Left ventricle myocardium superior (tissue), 1 donor: ENCODE measurements at places on chromosomes 6 and 20.

- DNase-seq = no peak
Measured at GRCh38 chr6:2632976-2633584, 117.6 kb downstream of the MYLK4 start.

DNA sequence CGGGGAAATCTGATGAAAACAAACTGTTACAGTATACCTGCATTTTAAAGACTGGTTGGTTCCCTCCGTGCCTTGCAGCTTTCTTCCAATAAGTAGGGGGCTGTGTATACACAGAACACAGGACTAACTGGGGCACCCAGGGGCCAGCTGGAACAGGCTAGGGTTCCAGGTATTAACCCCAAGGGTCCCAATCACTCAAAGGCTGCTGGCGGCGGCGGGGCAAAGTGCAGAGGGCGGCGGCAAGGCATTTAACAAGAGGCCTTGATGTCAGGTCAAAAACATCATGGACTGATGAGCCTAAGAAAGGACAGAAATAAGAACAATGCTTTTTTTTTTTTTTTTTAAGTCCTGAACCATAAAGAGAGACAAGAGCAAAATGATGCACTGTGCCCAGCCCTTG is 2.5 kb downstream of the PMEPA1 start:
- no peak for DNase-seq

GRCh38 chr20:50728486-50728980 is 2.8 kb upstream of the PARD6B start:
- DNase-seq = no peak

DNA sequence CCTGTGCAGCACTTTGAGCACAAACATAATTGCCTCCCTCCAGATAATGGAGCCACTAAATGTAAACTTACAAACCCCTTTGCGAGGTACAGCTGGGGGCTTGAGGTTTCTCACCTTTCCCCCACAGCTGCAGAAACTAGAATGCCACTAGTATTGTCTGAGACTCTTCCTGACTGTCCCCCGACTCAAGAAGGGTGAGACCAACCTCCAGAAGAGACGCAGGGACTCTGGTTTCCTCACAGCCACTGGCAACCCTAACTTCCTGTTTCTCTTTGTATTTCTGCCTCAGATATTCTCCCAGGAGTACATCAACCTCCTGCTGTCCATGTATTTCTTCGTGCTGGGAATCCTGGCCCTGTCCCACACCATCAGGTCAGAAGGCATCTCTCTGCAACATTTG is 23.6 kb downstream of the HM13 start:
- DNase-seq = no peak

GRCh38 chr6:111862741-111863140 is 10.5 kb downstream of the FYN start:
- DNase-seq = no peak

GRCh38 chr6:26468829-26469228 is 11.1 kb downstream of the BTN2A1 start:
- no peak for DNase-seq

DNA sequence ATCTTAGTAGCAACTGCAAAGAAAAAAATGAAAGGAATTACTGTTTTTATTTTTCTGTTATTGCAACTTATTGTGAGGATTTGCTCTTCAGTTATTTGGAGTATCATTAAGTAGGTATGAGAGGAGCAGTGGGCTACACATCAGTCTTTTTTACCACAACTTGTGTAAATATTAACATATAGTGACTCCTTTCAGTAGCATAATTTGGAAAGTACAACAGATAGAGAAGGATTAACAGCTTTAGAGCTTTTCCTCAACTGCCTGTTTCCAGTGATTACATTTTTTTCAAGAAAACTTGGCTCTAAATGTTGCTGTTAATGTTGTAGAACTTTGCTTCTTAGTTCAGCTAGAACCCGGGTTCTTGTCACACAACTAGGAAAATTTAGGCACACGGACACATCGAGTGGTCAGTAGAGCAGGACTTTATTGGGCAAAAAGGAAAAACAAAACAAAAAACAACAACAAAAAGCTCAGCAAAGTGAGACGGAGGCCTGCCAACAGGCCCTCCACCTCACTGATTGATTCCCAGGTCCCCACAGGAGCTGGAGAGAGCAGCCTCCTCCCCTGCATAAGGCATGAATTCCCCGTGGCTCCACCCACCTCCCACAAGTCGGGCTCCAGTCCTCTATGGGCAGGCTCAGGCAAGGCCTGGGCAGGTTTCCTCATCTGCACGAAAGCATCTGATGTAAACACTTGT is 75.1 kb downstream of the ADGRG6 start:
- DNase-seq = no peak

DNA sequence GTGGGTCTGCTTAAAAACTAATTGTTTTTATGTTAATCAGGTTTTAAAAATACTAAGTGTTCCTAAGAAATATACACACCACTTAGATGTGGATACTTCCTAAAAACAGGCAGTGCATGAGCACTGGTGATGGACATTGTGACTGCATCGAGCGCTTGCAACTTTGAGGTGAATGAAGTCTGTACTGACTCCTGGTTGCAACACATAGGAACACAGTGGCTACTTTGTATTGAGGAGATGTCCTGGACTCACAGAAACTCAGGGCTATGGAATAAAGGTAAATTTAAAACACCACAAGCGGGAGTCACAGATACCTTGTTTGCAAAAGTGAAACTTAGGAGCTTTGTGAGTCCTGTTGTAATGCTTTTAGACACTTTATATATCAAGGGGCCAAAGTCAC is 55.6 kb upstream of the POLR1H start:
- no peak for DNase-seq

DNA sequence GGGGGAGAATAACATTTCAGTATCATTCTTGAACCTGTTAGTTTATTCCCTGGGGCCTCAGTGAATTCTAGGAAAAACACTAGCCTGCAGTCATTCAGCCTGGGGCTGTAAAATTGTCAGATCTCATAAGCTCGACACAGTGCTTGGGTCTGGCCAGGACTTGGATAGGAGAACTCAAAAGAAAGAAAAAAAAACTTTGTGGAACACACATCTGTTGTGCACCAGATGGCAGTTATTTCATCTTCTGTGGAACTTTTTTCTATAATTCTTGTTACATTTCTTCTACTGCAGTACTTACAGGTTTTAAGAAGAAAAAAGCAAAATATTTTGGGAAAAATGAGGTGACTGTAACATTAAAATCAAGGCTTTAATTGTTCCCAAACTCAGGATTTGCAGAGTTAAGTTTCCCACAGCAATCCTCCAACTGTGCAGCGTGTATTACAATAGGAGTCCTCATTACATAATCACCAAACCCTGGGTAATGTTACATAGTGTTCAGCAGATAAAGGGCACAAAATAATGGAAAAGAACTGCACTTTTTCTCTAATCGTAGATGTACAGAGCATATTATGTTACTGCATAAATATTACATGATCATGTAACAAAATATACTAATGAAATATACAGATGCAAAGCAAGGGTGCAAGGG is 531.1 kb upstream of the CITED2 start:
- DNase-seq = no peak

- no peak for DNase-seq
Measured at GRCh38 chr6:108277295-108277694, 16.5 kb upstream of the SNX3 start.

GRCh38 chr6:118495485-118496280 is 52.4 kb upstream of the PLN start:
- no peak for DNase-seq

- no peak for DNase-seq
Measured at GRCh38 chr20:20680991-20681508, 31.4 kb downstream of the RALGAPA2 start.

DNA sequence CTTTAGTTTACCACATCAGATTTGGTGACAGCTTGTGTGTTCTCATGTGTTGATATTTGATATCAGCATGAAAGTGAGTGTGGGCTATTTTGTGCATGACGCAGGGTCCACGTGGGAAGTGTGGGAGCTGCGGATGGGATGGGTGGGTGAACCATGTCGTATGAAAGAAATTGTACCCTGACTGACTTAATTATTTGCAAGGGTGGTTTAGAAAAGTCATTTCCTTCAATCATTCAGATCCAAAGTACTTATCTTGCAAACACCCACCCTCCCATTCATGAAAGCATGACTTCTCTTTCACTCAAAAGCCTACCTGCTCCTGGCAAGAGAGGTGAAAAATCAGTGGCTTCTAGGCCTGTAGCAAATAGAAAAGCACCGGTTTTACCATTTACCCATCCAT is 91.8 kb upstream of the BACH2 start:
- DNase-seq = no peak

GRCh38 chr6:306641-307061 is 14.4 kb downstream of the DUSP22 start:
- no peak for DNase-seq

GRCh38 chr6:14454473-14454775 is 336.9 kb downstream of the CD83 start:
- DNase-seq = no peak

DNA sequence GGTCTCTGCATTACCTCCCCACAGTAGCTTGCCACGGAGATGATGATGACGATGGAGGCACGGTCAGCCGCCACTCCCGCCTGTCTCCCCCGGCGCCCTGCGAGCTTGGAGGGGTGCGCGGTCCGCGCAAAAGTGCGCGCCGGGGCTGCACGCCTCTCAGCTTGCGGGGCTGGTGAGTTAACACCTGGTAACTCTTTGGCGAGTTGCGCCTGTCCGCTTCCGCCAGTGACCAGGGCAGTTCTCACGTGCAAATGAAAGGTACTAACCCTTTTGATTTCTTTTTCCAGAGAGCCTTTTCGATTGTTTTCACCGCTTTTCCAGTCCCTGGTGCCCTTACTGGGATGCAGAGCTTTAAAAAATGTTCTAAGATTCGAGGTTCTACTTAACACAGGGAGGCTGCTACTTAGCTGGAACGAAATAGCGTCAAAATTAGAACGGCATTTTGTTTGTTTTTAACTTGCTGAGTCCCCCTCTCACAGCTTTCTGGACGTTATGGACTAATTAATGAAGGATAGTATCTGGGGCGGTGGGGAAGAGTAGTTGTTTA is 6.2 kb downstream of the GRIK2 start:
- no peak for DNase-seq

DNA sequence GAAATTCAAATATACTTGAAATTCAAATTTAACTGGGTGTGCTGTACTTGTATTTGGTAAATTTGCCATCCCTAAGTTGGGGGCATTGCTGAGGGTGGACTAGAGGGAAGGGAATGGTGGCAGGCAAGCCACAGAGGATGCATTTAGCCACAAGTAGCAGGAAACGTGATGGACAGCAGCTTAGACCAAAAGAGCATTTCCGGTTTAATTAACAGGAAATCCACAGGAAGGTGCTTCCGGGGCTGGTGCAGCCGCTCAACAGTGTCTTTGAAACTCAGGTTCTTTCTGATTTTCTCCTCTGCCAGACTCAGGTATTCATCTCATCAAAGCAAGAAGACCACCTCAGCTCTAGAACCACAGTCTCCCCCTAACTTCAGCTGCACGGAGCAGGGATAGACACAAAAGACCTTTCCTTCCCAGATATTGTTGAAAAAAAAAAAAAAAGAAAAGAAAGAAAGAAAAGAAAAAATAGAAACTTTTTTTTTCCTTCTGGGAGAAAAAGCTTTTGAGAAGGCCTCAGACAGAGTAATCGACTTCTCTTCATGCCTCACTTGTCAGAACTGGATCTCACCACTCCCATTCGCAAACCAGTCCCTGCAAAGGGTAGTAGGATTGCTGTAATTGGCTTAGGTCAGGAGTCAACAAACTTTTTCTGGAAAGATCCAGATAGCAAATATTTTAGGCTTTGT is 8.0 kb upstream of the BCAS1 start:
- DNase-seq = no peak

GRCh38 chr6:129069006-129069405 is 186.1 kb downstream of the LAMA2 start:
- no peak for DNase-seq

GRCh38 chr20:45933266-45934045 is 1.0 kb upstream of the PCIF1 start:
- peak; percentile 77 for DNase-seq

GRCh38 chr20:50004229-50004628 is 21.4 kb downstream of the SNAI1 start:
- no peak for DNase-seq

GRCh38 chr6:169669147-169669546 is 32.7 kb downstream of the WDR27 start:
- no peak for DNase-seq

DNA sequence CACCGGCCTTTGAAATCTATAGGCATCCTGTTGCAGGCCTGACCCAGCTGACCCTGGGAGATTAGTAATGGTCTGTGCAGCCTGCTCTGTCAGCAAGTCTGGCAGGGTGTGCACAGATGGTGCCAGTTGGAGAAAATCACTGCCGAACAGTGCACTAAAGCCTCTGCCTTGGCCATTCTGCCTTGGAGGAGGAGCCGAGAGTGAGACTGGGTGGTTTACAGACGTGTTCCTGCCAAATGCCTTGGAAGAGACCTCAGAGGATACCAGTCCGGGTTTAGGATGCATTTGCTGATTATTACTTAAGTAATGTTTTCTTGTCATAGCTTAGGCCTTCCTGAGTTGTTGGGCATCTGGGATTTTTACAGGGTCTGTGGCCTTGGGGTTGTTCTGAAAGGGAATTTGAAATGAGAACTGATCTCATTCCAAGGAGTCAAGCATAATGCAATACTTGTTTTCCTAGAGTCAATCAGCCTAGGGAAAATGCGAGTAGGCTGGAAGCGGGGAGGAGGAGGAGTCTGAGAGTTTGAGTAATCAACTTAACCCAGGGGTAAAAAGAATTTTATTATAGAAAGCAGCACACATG is 292.1 kb downstream of the SOX4 start:
- DNase-seq = peak; percentile 48

GRCh38 chr20:10465135-10465534 is 30.0 kb downstream of the SLX4IP start:
- DNase-seq = no peak

GRCh38 chr6:144757730-144758129 is 472.6 kb downstream of the UTRN start:
- DNase-seq = no peak

DNA sequence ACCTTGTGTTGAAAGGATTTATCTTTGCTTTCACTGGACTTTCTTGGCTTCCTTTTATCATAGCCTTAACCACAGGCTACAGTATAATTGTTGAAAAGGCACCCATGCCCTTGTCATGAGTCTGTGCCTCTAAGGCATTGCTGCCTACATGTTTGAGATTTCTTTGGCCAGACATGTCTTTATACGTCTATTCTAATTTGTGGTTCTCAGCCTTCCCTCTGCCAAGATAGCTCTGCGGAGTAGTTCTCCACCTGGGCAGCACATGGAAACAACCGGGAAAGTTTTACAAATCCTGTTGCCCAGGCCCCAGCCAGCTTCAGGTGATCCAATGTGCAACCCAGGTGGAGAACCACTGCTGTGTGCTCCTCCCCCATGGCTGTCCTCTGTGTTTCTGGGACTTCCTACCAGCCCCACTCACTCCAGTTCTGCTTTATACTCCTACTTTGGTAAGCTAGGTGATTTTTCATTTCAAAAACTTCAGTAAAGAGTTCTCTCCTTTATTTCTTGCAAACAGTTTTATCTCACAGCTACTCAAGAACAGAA is 159.6 kb upstream of the MYLIP start:
- no peak for DNase-seq

- no peak for DNase-seq
Measured at GRCh38 chr20:44716309-44717106, 1.3 kb downstream of the CCN5 start.

DNA sequence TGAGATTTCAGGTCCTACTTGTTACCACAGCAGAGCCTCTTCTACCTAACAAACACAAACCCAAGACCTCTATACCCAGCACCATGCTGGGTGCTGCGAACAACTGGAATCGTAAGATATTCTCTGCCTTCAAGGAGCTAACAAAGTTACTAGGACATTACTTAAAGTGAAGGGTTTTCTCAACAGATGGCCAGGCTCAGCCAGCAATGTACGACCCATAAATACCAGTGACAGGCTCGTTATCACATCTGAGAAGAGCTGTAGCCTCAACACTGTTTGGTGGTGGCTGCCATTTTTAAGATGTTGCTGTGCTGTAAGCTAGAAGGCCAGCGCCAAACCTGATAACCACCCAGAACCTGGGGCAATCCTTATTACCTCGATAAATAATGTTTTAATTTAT is 406.5 kb downstream of the KIF16B start:
- no peak for DNase-seq
